Astrocyte of the spinal cord (primary cell): ENCODE measurements at places on chromosomes 1 and 21.

DNA sequence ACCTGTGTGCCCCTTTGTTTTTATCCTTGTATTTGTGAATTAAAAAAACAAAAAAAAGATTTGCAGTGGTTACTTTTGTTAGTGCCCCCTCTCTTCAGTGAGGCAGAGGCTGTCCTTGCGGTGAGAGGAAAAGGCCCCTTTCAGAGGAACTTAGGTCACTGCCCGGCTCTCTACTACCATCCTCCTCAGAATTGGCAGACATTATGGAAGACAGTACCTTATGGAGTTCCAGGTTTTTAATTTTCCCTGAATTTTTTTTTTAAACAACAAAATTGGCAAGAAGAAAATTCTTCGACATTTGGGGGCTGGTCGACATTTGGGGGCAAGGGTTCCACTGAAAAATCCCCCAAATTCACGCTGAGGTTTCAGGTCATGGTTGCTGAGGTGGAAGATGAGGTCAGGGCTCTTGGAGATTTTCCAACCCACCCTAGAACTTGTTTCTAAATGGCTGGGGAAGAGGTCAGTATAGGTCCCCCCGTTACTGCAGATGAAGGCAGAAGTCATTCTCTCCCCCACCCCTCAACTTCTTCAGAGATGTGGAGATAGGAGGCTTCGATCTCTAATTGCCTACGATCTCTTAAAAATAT, 5.3 kb downstream of the RXFP4 start:
- no peak for DNase-seq

DNA sequence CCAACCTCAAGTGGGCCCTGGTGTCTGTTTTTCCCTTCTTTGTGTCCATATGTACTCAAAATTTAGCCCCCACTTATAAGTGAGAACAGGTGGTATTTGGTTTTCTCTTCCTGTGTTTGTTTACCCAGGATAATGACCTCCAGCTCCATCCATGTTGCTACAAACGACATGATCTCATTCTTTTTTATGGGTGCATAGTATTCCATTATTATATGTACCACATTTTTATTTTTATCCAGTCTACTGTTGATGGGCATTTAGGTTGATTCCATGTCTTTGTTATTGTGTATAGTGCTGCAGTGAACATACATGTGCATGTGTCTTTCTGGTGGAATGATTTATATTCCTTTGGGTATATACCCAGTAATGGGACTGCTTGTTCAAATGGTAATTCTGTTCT, 27.6 kb downstream of the FCRL3 start:
- no peak for DNase-seq

DNA sequence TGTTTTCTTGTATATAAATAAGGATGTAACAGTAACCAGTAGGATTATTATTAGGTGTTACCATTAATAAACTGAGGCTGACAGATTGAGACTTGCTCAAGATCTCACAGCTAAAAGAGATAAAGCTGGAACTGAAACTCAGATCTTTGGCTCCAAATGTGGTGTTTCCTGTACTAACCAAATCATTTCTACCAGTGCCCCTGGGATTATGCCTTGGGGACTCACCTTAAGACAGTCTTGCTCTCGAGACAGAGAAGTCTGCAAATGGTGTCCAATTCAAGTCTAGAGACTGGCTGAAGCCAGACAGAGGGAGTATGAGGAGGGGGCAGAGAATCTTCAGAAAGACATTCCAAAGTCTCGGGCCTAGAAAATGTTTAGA, 593 bp upstream of the CD53 start:
- no peak for DNase-seq

- DNase-seq: no peak
Measured at GRCh38 chr1:244957525-244957924, 93.2 kb upstream of the HNRNPU start.

GRCh38 chr1:110035236-110035752, 870 bp downstream of the STRIP1 start:
- no peak for DNase-seq

GRCh38 chr1:201375169-201375568, 2.3 kb downstream of the TNNT2 start:
- DNase-seq: no peak

DNA sequence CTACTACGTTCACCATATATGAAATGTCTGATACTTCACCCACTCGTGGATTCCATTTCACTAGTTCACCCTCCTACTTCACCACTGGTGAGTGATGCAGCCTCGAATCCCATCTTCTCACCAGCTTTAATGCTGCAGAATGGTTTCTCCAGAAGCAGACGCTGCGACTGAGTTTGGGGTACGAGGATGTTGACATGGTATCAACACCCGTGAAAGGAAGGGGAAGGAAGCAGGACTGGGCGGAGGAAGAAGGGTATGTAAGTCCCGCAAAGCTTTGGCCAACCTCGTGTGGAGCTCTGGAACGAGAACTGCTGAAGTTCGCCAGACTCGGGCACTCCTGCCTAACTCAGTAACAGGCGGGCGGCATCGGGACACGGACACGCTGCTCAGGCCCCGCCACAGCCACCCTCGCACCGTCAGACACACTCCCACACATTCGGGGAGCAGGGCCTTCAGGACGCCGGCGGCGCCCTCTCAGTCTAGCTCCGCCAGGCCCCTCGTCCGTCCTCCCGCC, 833 bp upstream of the DIP2A start:
- DNase-seq: peak; percentile 32

GRCh38 chr21:34365809-34366208, 2.0 kb downstream of the KCNE2 start:
- DNase-seq: no peak

GRCh38 chr1:228194436-228194835, 13.4 kb upstream of the OBSCN start:
- no peak for DNase-seq

- DNase-seq: no peak
Measured at GRCh38 chr1:33254491-33254890, 1.8 kb upstream of the ZNF362 start.

- DNase-seq: no peak
Measured at GRCh38 chr1:6777813-6778212, 7.4 kb upstream of the CAMTA1 start.

GRCh38 chr1:156060937-156061636, at the start of gene RAB25:
Gene RAB25 (plus strand): TSS chr1:156061160. CDS start chr1:156061401, 241 bp downstream.
- no peak for DNase-seq

DNA sequence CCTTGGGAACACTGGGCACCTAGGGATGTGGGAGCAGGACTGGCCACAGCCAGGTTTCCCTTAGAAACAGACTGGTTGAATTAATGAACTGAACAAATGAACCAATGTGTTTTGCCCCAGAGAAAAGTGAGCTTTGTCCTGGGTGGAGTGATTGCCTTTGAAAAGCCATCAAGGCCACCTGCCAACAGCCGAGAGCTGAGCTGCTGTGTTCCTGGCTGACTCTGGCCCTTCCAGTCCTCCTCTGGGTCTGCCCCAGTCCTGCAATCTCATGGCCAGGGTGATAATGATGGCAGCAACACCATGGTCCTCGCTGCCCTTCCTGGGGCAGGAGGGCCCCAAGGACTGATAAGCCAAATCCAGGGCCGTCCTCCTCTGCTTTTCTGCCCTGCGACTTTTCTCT, 18.2 kb upstream of the GJA9 start:
- no peak for DNase-seq

GRCh38 chr1:226938903-226939437, 1.1 kb upstream of the COQ8A start:
- peak; percentile 61 for DNase-seq

- no peak for DNase-seq
Measured at GRCh38 chr1:61332796-61333195, 250.4 kb downstream of the NFIA start.

- no peak for DNase-seq
Measured at GRCh38 chr1:108505763-108506070, 54.2 kb upstream of the EEIG2 start.

- no peak for DNase-seq
Measured at GRCh38 chr1:187460093-187460492, 631.3 kb downstream of the PLA2G4A start.

DNA sequence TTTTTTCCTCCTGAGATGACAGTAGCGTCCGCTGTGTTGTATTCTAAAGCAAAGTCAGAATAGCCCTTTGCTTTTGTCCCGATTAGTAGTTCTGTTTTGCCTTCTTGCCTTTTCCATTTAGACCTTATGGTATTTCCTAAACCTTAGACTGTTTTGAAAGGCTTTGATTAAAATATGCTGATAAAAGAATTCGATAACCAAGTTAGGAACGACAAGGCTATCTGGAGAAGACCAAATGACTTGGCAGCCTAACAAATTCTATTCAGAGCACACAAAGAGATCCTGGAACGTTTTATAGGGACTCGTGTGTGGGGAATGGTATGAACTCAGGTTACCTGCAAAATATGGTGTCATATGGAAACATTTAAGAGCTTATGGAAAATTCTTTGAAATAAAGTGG, 42.9 kb downstream of the NFIA start:
- no peak for DNase-seq

- DNase-seq: peak; percentile 12
Measured at GRCh38 chr1:231354330-231355020, 16.4 kb downstream of the SPRTN start.

DNA sequence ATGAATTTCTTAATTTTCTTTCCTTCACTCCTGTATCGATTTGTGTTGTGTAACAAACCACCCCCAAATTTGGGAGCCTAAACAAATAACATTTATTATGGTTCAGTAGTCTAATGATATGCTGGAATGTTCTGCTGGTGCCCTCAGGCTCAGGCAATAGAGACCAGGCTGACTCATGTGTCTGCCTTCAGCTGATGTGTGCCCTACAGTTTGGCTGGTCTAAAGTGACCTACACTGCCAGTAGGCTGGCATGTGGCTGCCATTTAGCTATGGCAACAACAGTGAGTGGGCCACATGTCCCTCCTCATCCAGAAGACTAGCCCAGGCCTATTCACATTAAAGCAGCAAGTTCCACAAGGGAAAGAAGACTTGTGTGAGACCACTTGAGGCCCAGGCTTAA, 115.8 kb downstream of the PTPRC start:
- DNase-seq: no peak

DNA sequence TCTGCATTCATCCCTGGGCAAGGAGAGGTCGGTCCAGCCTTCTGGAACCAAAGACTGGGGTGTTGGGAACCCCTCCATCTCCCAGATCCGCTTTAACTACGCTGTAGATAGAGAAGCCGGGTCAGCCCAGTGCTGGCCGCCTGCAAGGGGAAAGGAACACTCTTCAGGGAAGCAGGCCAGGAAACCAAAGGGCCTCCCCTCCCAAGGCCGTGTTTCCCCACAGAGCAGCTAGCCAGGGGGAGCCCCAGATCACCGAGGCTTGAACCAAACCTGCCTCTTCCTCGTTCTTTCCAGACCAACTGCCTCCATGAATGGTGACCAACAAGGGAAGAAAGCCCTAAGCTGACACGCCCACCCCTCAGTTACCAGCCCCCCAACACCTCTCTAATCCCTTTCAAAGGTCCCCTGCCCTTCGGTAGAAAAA, 1.2 kb upstream of the CHD5 start:
- no peak for DNase-seq

GRCh38 chr1:225483818-225484656, 56.2 kb upstream of the LBR start:
- DNase-seq: no peak

- DNase-seq: no peak
Measured at GRCh38 chr1:67059346-67059745, 5.4 kb upstream of the SLC35D1 start.

- DNase-seq: peak; percentile 24
Measured at GRCh38 chr21:16037421-16037955, 307.7 kb downstream of the USP25 start.

- no peak for DNase-seq
Measured at GRCh38 chr1:15691434-15692032, 7.4 kb downstream of the PLEKHM2 start.

DNA sequence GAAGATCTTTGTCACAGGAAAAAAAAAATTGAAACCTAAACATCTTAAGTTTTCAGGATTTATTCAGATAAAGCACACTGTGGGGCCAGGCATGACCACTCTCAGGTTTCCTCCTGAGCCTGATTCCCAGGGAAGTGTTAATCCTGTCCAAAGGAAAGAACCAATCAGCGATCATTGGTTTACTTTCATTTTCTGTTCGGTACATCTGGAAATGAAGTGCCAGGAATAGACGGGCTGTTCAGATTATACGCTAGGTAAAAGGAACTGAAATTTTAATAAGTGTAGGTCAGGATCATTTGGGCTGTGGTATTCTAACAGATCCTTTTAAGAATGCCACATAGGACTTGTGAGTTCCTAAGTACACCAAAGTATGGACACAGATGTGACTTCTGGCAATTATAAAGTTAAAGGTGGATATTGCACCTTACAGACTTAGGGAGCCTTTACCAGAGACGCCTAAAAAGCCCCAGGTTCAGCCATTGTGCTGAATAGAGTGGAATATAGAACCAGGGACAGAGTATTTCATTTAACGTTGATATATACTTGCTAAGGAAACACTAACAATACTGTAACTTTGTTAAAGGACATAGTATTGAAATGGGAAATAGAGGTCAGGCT, 9.3 kb upstream of the CACYBP start:
- peak; percentile 33 for DNase-seq

- no peak for DNase-seq
Measured at GRCh38 chr1:34648501-34648900, 106.3 kb upstream of the GJB5 start.

DNA sequence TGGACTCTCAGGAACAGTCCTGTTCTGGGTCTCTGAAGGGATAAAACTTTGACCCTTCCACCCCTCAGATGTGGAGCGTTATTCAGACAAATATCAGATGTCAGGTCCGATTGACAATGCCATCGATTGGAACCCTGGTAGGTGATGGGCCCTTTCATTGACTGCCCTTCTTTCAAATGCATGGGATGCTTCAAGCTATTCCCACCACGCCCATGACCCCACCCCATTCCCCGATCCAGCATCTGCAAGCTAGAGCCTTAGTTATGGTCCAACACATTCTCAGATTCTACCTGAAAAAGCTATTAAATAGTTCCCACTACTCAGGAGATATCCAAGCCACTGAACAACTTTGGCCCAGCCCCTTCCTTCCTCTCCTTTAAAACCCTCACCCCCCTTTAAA, 12.5 kb downstream of the POLR3GL start:
- no peak for DNase-seq

GRCh38 chr1:22872981-22873664, 99.5 kb downstream of the LACTBL1 start:
- no peak for DNase-seq

DNA sequence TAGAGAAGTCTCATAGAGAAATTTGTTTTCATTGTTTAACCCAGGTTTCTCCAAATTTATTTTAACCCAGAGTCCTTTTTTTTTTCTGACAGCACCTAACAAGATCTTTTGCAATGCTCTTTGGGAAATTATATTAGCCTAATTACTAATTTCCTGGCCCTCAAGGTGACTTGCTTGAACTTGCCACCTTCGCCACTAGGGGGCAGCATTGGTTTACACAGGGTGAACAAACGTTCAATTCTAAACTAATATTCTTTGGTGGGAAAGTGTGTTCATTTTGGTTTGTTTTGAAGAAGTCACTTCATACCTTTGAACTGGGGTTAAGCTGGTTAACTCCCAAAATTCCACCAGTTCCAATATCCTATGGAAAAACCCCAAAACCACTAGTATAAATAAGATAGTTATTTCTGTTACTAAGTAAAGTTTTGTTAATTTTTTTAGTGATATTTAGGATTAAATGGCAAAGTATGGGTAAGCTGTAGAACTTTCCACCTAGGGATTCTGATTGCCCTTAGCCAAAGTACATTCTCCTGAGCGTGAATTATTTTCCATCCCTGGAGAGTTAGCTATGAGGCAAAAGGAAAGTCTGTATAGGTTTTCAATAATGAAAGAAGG, 13.0 kb downstream of the CCDC190 start:
- DNase-seq: peak; percentile 80

GRCh38 chr1:204202481-204202880, 6.2 kb upstream of the KISS1 start:
- no peak for DNase-seq

GRCh38 chr21:17427157-17427556, 85.7 kb upstream of the CXADR start:
- DNase-seq: no peak
